ENCODE measurements at places on chromosomes 2 and 18.
A peak's percentile ranks its signal among the peaks of the same experiment; 100 is the strongest.

DNA sequence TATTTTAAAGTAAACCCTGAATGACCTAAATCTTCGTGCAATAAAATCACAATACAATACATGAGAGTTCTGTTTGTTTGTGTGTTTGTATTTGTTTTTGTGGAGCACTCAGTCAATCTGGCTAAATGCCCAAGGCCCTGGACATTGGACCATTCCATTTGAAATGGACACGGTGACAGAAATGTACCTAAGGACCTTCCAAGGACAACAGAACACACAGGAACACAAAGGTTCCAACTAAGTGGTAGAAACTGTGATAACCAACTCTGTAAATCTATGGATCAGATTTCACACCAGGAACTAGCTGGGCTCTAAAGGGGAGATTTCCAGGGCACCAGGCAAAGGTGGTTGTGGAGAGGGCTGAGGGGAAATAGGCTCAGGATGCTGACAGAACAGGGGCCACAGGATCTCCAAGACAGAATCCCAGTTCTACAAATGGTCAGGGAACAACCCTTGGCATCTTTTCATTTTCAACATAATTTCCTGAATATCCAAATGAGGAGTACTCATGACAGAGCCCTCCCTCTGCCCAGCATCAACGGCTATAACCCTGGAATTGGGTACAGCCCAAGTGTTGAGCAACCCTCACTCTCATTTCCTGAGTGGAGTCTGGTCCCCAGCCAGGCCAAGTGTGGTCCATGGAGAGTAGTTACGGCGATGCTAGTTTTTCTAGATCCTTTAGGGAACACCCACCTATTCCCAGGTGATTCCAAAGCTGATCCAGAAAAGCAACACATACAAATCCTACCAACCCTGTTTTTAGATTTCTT is 78.4 kb downstream of the NCKAP5 start:
- no peak for DNase-seq

DNA sequence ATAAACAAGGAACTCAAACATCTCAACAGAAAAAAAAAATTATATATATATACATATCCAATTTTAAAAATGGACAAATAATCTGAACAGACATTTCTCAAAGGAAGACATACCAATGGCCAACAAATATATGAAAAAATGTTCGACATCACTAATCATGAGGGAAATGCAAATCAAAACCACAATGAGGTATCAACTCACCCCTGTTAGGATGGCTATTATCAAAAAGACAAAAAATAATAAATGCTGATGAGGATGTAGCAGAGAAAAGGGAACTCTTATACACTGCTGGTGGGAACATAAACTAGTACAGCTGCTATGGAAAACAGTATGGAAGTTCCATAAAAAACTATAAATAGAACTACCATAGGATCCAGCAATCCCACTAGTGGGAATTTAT is 46.1 kb downstream of the CLASP1 start:
- no peak for DNase-seq

- DNase-seq = no peak
Measured at GRCh38 chr2:30613001-30613400, 166.0 kb downstream of the LCLAT1 start.

DNA sequence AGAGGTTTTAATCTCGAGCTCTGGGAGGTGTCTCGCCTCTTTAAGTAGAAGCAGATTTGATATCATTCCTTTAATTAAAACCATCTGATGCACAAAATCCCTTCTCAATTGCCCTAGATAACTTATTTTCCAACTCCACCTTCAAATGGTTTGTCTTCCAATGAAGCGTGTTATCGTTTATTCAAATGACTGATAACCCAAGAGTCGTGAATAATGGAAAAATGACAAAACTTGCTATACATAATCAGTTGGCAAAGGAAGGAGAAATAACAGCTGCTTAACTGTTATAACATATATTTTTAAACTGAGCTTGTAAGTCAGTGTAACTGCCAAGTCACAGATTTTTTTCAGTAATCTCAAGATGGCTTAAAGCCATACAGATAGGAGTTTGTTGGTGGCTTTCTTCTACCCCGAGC is 144.6 kb downstream of the QPCT start:
- DNase-seq = no peak

DNA sequence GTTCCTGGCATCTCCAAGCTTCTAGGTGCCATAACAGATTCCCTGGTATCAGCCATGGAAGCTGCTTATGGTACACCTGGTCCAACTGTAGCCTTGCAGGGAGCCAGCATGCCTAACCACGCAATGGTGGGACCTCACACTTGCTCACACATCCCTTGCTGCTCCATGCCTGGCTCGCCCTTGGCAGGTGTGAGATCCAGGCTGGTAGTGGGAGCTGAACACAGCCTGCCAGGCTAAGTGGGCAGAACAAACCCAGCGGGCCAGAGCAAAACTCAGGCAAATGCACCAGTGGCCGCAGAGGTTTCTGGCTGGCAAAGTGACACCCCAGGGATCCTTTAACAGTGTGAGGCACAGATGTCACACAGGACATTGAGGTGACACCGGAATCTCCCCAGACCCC is 185.8 kb downstream of the NDUFA10 start:
- no peak for DNase-seq

DNA sequence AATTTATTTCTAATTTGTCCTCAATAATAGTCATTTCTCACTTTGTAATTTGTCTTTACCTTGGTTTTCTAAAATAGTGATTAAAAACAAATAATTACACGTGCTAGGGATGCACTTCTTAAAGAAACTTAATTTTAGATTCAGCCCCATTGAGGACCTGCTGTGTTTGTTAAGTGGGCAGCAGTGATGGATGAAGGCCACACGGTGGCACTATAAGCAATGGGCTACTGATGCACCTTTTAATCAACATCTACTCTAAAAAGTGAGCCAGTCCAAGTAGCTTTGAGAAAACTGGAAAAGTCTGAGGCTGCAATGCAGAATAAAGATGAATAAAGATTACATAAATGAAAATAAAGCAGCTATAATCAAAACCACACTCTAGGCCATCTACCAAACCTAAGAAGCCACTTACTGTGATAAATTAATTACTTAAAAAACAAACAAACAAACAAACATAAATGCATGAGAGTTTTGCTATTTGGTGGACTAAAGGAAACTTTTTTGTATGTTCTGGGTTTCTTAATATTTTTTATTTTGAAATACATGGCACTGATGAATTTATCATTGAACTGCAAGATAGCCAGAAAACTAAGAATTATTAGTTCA is 89.3 kb downstream of the PDE11A start:
- DNase-seq = no peak

DNA sequence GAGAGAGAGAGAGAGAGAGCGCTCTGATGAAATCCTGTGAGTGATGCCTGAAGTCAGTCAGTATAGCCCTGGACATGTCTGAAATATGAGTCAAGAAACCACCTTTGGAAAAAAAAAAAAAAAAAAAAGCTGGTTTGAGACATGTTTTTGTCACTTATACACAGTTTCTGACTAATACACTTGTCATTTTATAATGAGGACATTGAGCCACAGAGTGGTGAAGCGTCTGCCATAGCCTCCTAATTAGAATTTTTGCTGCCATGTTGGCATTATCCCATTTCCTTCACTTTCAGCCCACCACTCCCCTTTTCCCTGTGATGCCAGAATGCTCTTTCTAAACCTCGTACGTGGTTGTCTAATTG is 15.7 kb upstream of the MYO3B start:
- no peak for DNase-seq

DNA sequence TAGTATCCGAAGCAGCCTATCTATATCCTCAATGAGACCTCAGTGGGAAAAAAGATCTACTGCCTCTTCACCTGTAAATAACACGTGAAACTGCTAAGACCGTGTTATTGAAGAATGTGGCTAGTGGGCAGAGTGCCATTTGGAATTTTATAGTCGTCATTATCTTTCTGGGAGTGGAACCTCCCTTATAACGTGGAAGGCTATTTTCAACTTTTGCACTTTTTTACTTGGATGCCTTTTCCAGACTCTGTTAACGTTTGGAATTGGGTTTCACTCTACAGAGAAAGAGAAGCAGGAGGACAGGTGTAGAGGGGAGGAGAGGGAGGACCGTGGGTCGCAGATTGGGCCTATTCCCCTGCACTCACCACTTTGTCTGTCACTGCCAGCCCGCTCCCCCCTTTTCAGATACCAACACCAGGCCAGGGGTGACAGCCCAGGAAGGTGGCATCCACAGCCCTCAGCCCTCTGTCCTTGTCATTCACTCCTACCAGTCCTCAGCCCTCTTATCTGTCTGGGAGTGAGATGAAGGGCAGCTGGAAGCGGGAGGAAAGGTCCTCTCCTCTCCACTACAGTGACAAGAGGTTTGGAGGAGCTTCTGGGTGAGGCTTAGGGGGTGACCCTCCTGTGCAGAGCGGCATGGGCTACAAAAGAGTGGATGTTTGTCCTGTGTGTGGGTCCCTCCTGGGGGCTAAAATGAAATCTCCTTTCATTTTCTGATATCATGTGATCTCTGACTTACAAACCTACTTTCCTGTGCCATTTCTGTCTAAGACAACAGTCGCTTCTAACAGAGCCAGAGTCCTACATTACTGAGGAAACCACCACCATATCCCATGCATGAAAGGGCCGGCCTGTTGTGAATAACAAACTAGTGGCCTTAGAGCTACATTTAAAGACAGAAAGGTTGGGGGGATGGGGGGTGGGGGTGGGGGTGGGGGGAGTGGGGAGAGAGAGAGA is 23.9 kb upstream of the CEP68 start:
- DNase-seq = no peak

DNA sequence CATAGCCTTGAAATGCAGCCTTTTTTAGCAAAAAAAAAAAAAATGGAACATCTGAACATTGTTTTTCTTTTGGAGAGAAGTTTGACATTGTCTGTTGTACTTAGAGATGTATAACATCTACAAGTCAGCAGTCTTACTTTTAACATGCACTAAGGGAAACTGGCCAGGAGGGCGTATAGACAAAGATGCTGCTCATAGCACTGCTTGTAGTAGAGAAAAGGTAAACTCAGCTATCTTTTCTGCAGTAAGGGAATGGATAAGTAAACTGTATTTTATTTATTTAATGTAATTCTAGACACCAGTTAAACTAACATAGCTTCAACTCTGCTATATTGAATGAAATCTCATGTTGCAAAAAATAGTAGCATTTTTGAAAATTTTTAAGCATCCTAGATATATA is 489.6 kb downstream of the PTPRM start:
- DNase-seq = no peak

DNA sequence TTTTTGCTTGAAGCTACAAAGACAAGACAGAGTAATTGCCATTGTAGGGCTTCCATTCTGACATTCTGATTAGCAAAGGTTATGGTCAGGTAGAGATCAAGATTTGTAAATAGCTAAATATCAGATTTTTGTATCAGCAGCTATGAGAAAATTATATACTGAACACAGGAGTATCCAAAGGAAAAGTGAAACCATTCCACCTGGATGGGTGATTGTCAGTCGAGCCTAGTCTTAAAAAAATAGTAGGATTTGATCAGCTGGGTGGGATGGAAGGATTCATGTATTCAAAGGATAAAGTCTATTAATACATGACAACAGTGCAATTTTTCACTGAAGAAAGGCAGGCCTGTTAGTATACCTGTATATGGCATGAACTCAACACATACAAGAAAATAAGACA is 222.7 kb downstream of the GCA start:
- DNase-seq = no peak

DNA sequence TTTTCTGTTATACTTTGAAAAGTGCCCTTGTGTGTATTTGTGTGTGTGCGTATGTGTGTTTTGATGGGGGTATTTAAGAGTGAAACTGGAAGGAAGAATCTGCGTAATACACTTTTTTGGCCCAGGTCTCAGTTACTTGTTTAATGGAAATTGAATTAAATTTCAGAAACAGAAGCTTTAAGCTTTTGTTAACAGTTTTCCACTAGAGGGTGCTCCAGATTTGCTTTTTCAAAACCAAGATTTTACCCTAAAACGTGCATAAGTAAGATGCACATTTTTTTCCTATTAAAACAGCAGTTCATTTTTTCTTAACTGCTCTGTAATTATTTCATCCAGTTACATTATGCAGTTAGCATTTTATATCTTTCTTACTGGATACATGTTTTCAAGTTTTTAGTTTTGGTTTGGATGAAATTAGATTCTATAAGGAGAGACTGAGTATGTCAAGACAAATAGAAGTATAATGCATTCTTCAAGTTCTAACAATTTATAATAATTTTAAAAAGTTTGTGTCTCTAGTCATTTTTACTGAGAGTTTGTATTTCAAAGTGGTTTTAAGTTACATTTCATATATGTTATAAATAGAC is 97.2 kb downstream of the PIK3C3 start:
- no peak for DNase-seq

GRCh38 chr2:143157418-143157817 is 28.2 kb downstream of the ARHGAP15 start:
- no peak for DNase-seq

DNA sequence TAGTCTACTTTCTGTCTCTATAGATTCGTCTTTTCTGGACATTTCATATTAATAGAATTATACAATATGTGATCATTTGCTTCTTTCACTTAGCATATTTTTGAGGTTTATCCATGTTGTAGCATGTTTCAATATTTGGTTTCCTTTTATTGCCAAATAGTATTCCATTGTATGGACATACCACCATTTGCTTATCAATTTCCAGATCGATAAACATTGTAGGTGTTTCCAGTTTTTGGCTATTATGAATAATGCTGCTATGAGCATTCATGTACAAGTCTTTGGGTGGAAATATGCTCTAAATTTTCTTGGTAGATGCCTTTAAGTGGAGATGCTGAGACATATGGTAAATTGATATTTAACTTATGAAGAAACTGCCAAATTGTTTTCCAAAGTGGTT is 114.1 kb downstream of the RND3 start:
- DNase-seq = no peak

DNA sequence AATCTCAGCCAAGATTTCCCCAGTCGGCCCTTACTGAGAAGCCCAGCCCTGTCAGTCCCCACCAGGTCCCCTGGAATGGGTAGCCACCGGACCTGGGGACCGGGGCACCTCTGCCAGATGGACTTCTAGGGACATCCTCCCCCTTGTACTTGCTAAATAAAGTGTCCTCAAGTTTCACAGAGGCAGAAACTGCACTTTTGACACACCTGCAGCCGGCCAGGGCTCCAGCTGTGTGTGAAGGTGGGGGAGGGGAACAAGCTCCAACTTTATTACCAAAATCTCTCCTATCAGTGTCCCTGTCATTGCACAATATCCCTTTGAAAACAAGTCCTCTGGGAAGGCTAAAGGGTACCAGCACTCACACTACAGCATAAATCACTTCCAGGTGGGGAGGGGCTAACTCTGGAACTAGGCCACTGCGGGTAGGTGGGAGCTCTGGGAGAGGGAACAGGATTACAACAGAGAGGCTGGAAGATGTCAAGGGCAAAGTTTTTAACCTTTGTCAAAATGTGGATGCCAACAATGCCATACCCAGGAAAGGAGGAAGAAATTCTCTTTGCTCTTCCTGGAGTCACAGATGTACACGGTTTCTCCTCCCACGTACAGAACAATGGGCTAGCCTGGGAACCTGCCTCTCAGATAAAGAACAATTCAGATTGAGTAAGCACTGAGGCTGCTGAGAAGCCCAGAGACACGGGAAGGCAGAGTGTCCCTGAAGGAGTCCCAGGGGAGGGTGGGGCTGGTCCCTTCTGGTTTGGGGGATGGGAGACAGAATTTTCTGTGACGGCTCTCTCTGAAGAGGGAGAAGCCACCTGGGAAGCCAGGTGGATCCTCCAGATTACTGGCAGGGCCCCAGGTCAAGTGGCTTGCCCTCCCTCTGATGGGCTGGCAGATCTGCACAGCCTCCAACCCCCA is 11.0 kb downstream of the SDC1 start:
- no peak for DNase-seq

- DNase-seq = no peak
Measured at GRCh38 chr2:173876833-173877413, 88.2 kb downstream of the SP3 start.

GRCh38 chr2:147045113-147045512 is 799.7 kb upstream of the ACVR2A start:
- peak; percentile 28 for DNase-seq

GRCh38 chr2:2899826-2900225 is 477.8 kb downstream of the EIPR1 start:
- DNase-seq = no peak

All from stimulated activated CD4-positive, alpha-beta T cell treated with anti-CD3 and anti-CD28 coated beads, Interleukin-1b, Interleukin-23, amount 100 ng/mL, for 24 hours (primary cell).